ENCODE measurements at places on chromosomes 7 and 10.
A peak's percentile ranks its signal among the peaks of the same experiment; 100 is the strongest.

DNA sequence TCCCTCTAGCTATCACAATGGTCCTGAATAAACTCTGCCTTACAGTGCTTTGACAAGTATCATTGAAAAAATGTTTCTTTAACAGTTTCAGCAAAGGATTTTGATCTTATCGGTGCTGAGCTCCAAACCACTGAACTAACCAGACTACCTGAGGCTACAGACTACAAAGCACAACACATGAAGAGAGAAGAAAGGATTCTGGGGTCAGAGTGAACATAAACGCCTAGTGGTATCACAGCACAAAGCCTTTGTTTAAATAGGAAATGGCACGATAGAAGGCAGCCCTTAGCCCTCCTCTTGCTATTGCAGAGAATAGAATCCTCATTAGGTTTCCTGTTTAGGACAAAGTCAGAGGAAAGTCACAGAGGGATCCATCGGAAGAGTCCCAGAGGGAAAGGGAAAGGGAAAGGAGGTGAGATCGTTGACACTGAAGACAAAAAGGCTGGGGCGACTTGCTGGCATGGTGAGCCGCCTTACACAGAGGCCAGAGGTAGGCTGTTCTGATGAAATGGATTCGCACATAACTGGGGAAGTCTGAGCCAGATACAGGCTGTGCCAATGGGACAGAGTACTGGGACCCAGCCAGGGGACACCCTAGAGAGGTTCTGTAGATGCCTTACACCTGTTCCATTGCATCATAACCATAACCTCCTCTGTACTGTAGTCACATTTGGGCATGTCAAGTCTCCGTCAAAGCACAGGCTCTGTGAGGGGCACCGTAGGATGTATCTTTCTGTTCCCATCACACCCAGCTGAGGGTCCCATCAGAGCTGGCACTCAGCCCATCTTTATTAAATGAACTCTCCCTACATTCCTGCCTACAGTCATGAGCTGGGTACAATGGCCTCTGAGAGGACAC is 71.5 kb downstream of the XPNPEP1 start:
- DNase-seq: no peak

DNA sequence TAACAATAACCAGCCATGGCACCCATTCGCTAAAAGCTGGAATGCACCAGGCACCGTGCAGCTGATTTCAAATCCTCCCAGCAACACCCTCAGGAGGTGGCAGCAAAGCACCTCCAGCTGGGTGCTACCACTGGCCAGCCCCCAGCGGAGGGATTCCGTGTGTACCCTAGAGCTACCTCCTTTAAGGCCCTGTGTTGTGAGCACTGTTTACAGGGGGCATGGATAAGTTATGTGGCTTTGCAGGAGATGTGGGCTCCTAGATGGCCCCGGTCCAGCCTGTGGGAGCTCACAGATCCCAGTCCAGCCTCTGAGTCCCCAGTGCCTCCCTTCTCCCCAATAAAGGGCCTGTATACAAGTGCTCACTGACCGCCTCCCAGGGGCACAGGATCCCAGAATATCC is 27.1 kb downstream of the TNRC18 start:
- DNase-seq: peak; percentile 55

DNA sequence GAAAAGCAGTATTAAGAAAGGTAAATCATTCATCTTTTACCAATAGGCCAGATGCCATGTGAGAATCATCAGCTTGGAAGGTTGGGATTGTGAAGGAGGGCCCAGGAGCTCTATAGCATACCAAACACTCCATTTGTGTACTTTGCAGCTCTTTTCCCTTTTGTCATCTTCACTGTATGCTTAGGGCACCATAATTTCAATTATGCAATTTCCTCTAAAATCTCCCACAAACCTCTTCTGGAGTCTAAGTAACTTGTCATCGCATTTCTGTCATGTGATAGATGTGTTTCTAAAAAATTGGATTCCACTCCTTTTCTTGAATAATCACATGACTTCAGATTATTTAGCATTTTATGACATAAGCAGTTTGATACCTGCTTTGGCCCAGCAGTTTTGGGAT is 17.9 kb downstream of the RPP30 start:
- no peak for DNase-seq

GRCh38 chr7:96045181-96045580 is 272.8 kb downstream of the DYNC1I1 start:
- no peak for DNase-seq

GRCh38 chr10:77105761-77106221 is 531.8 kb downstream of the KCNMA1 start:
- no peak for DNase-seq

- DNase-seq: no peak
Measured at GRCh38 chr10:94012834-94013233, 19.1 kb downstream of the PLCE1 start.

GRCh38 chr10:47090903-47091302 is 179.7 kb downstream of the PTPN20 start:
- no peak for DNase-seq

DNA sequence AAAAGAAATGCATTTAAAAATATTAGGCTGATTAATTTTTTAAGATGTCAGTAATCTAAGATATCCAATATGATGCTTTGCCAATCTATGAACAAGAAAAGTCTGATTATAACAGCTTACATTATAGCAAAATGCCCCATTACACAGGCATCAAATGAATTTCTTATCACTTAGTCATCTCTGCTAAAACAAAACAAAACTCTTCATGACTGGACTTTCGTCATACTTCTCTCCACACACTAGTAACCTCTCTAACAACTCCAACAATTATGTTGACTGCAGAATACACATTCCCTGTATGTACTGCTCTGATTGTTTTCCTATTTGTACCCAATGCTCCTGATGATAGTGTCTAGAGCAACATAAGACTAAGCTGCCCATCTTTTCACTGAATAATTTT is 3.8 kb upstream of the MKI67 start:
- no peak for DNase-seq

GRCh38 chr7:71615017-71615416 is 483.1 kb downstream of the GALNT17 start:
- no peak for DNase-seq

GRCh38 chr7:27965650-27966049 is 214.9 kb downstream of the JAZF1 start:
- DNase-seq: no peak

DNA sequence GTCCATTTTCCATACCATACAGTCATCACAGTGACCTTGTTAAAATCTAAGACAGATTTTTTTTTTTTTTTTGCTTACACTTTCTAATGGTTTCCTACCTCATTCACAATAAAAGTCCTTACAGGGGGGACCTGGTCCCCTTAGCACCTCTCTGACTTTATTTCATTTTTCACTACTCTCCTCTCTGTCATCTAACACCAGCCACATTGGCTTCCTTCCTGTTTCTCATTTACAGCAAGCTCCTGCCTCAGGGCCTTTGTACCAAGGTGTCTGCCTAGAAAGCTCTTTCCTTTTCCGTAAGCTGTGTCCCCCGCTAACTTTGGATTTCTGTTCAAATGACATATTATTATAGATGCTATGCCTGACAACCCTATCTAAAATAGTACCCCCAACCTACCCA is 27.7 kb downstream of the CC2D2B start:
- no peak for DNase-seq

- no peak for DNase-seq
Measured at GRCh38 chr10:58554316-58554715, 41.6 kb downstream of the BICC1 start.

DNA sequence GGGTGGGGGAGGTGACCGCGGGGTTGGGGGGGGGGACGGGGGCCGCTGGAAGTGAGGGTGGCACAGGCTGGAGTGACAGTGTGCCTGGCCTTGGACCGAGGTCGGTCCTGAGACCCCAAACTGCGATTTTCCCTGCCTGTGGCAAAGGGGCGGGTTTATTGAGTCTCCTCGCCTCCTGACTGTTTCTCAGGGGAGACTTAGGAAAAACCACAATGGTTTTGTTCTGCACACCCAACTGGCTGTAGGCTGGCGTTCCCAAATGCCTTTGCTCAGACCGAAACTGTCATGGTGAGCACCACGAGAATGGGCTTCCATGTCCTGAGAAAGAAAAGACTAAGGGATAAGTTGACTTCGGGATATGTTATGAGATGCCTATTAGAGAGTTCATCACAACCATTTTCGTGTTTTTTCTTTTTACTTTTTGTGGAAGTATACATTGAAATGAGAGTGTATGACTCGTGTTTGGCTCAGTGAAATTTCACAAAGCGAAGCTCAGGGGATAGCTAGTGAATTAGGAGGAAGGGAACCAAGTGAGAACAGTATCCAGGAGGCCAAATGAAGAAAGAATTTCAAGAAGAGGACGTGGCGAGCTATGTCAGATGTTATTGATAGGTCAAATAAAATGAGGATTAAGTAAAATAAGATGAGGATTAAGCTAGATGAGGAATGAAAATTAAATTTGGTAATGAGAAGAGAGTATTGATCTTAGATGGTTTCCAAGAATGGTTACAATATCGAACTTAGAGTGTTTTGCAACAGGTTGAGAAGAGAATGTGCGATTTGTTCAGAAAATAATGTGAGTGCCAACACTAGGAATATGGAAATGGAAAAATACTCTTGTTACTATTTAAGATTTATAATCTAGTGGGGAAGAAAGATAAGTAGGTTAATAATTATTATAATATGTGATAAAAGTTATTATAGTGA is 918 bp downstream of the NET1 start:
- DNase-seq: peak; percentile 21

DNA sequence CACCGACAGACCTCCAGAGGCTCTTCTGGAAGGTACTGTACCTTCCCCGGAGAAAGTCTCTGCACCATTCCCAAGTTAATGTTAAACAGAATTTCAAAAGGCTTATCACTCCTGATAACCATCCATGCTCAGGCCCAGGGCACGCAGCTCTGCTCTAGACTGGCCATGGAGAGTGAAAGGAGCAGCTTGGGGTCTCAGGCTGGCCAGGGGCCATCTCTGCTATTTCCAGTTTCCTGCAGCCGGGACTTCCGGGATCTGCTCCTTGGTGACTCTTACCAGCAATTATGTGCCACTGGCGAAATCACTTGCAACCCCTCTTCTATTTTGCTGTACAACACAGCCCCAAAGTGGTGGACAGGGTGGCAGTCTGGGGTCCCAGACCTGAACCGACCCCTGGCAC is 6.0 kb downstream of the CLDN15 start:
- DNase-seq: no peak

DNA sequence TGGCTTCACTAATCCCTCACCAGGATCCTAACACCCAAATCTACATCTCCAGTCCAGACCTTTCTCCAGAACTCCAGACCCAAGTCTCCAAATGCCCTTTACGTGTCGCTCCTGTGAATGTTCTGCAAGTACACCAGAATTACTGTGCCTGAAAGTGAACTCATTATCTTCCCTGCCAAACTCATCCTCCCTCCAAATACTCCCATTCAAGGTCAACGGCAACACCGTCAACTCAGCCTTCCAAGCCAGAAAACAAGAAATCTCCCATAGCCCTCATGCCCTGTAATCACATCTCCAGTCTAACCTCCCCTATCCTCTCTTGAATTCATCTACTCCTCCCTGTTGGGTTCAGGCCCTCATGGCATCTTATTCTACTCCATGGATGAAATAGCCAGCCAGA is 12.3 kb downstream of the CREB3L2 start:
- DNase-seq: no peak

DNA sequence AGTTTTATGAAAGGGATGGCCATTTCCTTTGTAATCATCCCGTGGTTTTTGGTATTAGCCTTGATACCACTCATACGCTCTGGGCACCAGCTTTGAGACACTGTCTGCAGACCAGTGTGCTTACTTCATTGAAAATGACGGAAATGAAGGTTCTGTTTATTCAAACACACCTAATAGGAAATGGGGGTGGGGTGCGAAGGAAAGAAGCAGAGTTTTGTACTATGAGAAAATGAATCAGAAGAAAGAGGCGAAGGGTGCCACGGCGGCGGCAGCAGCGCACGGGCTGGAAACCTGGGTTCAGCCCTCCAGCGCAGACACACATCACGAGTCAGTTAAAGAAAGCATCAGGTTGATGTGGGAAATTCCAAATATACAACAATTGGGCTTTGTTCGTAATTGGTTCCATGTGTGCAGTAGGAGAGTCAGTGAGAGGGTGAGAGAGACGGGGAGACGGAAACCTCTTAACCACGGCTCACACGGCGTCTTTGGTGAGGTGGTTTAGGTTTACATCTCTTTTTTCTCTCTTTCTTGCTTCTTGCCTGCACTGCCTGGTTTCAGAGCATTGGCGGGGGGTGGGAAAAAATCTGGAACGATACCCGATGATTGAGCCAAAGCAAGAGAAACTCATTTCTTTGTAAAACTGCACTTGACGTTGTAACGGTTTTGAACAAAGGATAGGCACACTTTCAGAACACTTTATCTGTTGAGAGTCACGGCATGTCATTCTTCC is 321.2 kb downstream of the FRMD4A start:
- no peak for DNase-seq

- DNase-seq: no peak
Measured at GRCh38 chr7:116968631-116969030, 15.3 kb downstream of the ST7 start.

GRCh38 chr10:122379041-122379440 is 4.5 kb downstream of the PLEKHA1 start:
- DNase-seq: no peak

GRCh38 chr10:45411607-45411940 is 37.6 kb downstream of the ALOX5 start:
- no peak for DNase-seq

- DNase-seq: no peak
Measured at GRCh38 chr10:21260506-21261149, 264.9 kb downstream of the SKIDA1 start.
